Activated CD8-positive, alpha-beta memory T cell treated with anti-CD3 and anti-CD28 coated beads for 24 hours (primary cell): ENCODE measurements at places on chromosomes 16 and 17.

- DNase-seq: no peak
These were observed 18.2 kb downstream of the PGS1 start for GRCh38 chr17:78396441-78397337.

GRCh38 chr17:2928294-2928890 is 132.2 kb downstream of the RAP1GAP2 start:
- no peak for DNase-seq

DNA sequence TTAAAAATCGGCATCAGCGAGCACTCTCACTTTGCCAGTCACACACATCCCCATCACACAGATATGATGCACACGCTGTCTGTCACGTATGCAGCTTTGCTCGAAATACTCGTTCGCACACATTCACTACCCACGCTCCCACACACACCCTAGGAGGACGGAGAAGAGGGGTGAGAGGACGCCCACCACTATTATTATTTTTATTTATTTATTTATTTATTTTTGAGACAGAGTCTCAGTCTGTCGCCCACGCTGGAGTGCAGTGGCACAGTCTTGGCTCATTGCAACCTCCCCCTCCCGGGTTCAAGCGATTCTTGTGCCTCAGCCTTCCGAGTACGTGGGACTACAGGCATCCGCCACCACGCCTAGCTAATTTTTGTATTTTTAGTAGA is 30.4 kb downstream of the HASPIN start:
- no peak for DNase-seq

GRCh38 chr16:67552476-67552875 is 9.8 kb upstream of the CTCF start:
- no peak for DNase-seq

GRCh38 chr16:85176541-85177447 is 64.5 kb upstream of the CIBAR2 start:
- DNase-seq: no peak

DNA sequence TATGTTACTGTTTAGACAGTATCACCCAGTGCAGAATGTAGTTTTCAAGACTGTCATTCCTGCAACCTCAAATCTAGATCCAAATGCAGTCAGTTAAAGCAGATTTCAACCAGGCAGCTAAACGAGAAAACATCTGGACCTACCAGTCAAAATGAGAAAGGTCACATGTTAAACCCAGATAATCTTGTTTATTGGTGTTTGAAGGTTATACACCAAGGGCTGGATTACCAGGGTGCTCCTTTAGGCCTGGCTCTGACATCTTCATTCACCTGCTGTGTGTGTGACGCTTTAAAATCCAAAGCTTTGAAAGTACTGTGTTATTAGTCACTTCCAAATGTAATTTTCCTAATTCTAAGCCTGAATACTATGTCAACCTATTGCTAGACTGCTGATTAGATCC is 54.9 kb downstream of the IKZF3 start:
- DNase-seq: no peak

DNA sequence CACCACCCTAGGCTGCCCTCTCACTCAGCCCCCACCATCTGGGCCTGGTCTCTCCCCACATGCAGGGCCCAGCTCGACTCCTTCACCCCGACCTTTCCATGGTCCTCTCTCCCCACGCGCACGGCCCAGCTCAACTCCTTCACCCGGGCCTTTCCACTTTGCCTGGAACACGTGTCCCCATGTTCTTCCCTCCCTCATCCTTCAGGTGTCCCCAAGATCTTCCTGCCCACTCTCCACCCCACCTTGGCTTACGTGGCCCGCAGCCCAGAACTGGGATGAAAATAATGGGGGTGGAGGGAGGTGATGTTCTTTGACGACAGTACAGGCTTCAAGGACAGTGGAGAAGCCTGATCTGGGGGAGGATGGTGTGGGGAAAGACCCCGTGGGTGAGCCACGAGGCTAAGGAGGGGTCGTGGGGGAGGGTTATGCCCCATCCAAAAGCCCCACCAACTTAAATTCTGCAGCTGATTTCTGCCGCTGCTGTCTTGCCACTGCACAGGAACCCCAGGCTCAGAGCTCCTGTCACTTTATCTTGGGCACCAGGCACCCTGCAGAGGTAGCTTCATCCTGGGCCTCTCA is 9.9 kb upstream of the MEAK7 start:
- no peak for DNase-seq

- peak; percentile 62 for DNase-seq
These were observed 14.1 kb downstream of the CCL4 start for GRCh38 chr17:36117505-36118382.

- DNase-seq: no peak
These were observed 32.7 kb downstream of the ZNF207 start for GRCh38 chr17:32382526-32383223.

- no peak for DNase-seq
These were observed 4.8 kb downstream of the ADAP2 start for GRCh38 chr17:30926516-30926915.

DNA sequence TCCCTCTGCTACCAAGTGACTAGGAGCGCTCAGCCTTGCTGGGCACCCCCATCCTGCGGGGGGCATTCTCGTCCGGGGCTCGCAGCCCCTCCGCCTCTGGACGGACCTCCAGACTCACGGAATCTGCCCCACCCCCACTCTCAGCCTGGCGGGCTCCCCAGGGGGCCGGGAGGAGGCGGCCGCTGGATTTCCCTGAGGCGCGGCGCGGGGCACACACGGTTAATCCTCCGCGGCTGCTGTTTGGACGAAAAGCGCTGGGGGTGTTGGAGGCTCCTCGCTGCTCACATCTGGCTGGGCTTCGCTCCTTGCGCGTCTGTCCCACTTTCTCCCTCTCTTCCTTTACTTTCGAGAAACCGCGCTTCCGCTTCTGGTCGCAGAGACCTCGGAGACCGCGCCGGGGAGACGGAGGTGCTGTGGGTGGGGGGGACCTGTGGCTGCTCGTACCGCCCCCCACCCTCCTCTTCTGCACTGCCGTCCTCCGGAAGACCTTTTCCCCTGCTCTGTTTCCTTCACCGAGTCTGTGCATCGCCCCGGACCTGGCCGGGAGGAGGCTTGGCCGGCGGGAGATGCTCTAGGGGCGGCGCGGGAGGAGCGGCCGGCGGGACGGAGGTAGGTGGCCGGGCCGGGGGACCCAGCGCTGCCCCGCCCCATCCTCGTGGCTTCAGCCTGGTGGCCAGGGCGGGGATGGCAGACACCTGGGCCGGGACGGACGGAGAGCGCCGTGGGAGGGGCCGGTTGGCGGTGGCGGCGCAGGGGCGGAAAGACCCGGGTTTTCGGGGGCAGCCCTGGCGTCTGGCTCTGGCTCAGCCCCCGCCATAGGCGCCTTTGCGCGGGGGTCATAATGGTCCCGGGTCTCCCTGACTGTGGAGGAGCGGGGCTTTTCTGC is at the start of gene C1QTNF1:
C1QTNF1 (plus strand) TSS at position 284 of the 886 bp plus-strand sequence. CDS start 19,800 bp downstream, outside the sequence.
- peak; percentile 72 for DNase-seq

DNA sequence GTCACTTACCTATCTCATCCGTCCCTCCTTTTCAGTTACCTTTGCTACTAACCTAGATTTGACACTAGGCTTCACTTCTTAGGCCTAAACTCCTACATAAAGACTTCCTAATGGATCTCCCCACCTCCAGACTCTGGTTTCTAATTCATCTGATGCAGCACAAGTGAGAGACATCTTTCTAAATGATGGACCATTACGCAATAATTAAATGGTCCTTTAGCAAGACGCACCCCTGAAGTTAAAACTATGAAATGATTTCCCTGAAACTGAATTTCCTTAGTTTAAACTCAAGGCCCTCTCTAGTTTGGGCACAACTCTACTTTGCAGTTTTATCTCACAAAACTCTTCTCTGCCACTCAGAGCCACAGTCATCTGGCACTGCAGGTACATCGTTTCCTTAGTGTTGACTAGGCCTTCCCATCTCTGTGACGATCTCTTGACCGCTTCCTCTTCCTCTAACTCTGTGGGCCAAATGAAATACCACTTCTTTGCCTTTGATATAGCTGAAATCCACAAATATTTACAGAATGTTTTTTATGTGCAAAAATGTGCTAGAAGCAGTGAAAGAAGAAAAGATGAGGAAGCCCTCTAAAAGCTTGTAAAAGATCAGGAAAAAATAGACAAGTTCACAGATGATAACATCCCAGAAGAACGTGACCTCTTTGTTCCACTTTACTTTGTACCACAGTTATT is 3.3 kb downstream of the SYNRG start:
- DNase-seq: no peak

GRCh38 chr17:40157973-40158372 is 17.6 kb downstream of the CASC3 start:
- DNase-seq: no peak

GRCh38 chr17:6752068-6752909 is 3.6 kb upstream of the XAF1 start:
- no peak for DNase-seq

DNA sequence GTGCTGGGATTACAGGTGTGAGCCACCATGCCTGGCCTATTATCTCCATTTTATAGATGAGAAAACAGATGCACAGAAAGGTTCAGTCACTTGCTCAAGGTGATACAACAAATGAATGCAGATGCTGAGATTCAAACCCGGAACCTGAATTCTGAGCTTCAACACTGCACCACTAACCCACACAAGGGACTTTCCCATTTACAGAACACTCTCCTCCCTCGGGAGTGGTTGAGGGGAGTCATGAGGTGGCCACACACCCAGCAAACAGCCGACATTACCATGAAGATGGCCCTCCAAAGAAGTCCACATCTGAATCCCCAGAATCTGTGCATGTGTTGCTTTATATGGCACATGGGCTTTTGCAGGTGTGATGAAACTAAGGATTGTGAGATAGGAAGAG is 9.1 kb downstream of the BCL7C start:
- DNase-seq: no peak

DNA sequence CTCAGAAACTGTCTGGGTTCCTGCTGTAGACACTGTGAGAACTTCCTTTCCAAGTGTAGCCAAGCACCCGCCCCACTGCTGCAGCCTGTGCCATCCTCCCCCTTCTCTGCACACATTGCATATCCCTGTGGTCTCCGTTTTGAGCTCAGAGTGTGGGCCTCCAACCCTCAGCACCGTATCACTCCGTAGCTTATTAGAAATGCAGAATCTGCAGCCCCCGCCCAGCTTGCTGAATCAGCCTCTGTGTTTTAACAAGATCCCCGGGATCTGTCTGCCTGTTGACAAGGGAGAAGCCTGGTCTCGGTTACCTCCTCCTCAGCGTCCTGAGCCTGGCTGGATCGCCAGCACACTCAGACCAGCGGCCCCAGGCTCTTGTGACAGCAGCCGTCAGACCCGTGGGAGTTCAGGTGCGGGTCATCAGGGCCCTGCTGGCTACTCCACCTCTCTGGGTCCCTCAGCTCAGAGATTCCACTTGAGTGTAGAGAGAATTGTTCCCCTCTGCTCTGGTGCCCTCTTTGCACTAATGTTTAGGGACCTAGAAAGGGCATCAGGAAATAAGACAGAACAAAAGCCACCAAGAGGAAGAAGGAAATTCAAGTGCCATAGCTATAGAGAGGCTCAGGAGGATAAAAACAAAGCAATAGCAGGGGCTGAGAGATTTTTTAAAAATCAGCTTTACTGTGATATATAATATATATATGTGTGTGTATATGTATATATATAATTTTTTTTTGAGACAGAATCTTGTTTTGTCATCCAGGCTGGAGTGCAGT is 92.3 kb downstream of the PITPNC1 start:
- peak; percentile 60 for DNase-seq

- DNase-seq: no peak
These were observed 35.7 kb upstream of the GNA13 start for GRCh38 chr17:65092262-65092661.

DNA sequence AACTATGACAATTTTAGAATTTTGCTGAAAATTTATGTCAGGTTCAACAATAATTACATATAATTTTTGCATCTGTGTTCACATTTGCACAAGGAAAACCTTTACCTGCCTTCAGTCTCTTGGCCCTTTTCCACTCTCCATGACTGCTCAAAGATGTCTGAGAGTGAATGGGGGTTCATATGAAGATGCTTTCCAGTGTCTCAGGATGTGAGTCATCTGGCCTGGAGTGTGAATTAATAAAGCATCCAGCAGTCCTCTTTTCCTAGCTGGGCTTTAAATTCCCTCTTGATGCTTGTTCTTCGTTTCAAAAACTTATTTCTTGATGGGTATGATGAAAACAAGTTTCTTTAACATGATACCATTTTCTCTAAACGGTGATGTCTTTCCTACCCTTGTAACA is 99.9 kb downstream of the CDK5R1 start:
- DNase-seq: no peak

GRCh38 chr16:49365711-49366509 is 7.7 kb upstream of the C16orf78 start:
- DNase-seq: no peak

- DNase-seq: no peak
These were observed 35.4 kb downstream of the PLCD3 start for GRCh38 chr17:45096926-45097325.

- DNase-seq: no peak
These were observed 16.0 kb upstream of the CCL17 start for GRCh38 chr16:57388359-57389086.

DNA sequence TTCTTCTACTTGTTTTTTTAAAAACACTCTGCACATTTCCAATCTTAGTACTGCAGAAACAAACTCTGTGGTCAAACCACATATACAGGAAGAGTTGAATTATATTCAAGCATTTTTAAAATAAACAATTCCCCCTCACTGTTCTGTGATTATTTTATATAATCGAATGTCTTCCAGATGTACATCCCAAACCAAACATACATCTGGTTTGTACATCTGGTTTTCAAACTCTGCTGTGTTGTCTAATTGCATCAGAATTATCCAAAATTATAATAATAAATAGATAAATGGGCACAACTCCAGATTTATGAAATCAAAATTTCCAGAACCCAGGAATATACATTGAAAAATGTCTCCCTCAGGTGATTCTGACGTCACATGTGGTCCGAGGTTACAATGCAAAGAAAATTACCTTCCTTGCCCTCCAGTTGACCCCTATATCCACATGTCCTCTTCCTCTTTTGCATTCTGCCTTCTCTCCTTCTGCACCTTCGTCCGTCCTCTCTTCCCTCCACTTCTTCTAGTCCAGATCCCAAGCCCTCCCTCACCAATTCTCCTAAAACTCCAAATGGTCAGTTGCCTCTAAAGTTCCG is 13.3 kb upstream of the CCDC144A start:
- DNase-seq: no peak

- DNase-seq: no peak
These were observed 16.5 kb upstream of the EIF1 start for GRCh38 chr17:41672153-41672552.

DNA sequence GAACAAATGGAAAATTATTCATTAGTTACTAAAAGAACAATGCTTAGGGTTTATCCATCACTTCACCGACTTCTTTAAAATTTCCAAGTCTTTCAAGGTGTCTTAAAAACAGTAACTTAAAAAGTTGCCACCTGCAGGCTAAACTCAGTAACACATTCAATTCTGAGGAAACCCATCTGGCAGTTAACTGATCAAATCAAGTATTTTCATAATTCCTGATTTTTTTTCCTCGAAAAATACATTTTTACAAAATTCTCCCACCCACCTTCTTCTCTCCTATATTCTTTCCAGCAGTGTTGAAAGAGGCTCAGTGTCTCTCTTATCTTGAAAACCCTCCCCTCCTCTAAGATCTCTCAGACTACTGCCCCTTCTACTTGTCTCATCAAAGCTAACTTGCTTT is 29.9 kb downstream of the PARN start:
- no peak for DNase-seq
